Type B pancreatic cell (in vitro differentiated cells): ENCODE measurements at places on chromosomes 1 and 21.
A peak's percentile ranks its signal among the peaks of the same experiment; 100 is the strongest.

GRCh38 chr1:30287976-30288375, 435.4 kb downstream of the MATN1 start:
- peak; percentile 39 for DNase-seq

DNA sequence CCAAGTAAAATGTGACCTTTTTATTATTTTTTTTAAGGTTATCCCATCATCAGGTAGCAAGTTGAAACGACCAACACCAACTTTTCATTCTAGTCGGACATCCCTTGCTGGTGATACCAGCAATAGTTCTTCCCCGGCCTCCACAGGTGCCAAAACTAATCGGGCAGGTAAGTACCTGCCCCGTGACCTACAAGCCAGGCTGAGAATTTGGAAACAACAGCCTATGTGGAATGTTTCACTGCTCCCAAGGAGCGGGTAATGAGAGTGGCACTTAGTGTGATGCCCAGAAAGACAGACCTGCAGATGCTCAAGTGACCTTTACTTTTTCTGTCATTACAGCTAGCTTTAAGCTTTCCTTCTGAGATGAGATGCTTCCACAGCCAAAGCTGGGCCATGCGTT, 6.9 kb upstream of the BMP8A start:
- no peak for DNase-seq

DNA sequence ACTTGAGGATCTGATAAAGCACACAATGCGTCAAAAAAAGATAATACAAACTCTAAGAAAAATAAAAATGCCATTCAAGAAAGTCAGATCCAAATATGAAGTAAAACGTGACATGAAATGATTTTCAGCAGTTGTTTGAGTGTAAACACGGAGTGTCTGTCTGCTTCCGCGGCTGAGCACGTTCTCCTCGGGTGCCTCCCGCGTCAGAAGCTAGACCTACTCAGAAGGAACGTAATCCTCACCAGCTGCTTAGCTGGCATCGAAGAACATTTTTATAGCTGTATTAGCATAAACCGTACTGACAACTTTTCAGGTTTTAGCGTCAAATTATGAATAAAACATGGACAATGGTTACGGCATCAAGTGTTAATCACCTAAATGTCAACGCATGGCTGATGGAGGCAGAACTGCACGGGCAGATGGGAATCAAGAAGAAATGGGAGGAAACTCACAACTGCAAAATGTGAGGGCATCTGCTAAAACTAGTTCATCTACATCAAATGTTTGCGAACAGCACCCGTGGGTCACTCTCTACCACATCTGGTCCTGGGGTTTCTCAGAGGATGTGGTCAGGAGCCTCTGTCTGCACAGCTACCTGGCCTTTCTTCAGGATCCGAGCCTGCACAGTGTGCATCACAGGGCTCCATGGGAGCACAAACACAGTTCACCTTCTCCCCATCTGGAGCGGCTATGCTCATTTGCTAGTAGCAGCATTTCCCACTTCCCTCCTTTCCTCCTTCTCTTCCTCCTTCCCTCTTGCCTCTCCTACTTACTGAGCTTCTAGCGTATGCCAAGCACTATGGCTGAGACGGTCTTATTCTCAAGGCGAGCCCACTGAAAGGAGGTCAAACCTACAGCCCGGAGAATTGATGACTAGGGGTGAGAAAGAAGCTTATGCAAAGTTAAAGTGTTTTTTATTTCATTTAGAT, 40.0 kb downstream of the RCAN1 start:
- DNase-seq = no peak

DNA sequence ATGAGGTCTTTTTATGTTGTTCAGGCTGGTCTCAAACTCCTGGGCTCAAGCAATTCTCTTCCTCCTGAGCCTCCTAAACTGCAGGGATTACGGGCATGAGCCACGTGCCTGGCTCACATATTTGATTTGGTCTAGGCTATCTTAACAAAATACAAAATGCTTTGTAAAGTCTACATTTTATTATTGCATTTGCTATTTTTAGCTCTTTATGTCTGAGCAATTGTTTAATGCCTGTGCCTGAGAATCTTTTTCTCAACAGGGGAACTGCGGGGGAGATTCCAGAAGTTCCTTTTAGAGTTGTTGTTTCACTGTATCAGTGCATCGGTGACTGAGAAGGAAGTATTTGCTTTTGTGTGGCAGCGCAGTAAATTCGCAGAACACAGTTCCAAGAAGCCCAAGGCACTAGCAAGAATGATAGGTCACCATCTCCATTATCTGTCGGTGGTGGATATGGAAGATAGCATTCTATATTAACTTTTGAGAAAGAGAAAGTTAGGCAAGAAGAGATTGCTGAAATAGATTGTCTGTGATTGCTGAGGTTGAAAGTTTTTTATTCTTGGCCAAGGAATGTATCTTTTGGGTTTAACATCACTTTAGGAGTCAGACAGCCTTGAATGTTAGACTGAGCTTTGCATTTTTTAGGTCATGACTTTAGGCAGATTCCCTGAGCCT, 167.3 kb downstream of the PDE4B start:
- no peak for DNase-seq

DNA sequence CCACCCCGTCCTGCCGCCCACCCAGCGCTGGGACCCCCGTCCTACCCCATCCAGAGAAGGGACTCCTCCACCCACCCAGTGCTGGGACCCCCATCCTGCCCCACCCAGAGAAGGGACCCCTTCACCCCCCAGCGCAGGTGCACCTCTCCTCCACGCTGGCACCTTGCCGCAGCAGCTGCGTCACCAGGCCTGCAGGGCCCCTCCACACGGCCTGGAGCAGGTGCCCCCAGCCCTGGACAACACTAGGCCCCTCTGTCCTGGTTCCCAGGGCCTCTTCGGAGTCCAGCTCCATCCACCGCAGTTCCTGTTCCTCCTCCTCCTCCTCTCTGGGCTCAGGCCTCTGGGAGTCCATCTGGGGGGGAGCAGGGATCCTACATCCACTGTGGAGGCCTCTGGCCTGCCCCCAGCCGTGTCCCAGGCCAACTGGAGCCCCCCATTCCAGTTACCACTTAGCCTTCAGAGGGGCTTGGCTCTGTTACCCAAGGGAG, 378 bp downstream of the ANKRD65 start:
- no peak for DNase-seq

DNA sequence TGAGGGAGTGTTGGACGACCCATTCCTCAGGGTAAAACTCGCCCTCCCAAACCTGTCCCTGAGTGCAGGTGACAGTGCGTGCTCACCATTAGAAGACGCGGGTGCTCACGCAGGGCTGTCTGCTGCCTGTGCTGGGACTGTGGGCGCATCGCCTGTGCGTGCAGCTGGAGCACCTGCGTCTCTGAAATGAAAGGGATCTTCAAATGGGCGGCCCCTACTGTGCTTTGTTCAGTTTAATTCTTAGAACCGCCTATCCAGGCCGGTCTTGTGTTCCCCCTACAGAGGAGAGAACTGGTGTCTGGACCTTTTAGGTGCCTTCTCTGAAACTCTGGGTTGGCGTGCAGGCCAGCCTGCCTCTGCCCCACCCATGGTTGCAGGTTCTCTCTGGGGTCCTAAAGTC, 125.8 kb downstream of the PCBP3 start:
- no peak for DNase-seq

DNA sequence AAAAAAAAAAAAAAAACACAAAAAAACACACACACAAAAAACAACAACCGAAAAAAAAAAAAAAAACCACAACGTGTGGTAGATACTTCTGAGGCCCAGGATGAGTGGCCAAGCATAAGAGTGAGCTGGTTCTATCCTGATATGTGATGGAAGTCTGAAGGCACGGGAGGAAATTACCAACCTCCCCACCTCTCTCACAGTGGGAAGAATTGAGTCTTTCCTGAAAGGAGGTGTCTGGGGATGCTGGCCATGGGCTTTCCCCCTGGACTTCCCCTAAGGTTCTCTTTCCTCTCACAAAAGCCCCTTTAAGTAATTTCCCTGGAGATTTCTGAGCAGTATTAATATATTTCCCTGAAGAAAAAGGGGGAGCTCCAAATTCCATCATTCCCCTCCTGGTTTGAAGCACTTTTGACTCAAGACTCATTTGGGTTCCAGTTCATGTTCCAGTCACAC, 5.2 kb downstream of the TMCC2 start:
- no peak for DNase-seq

GRCh38 chr1:82597141-82597540, 796.4 kb downstream of the ADGRL2 start:
- DNase-seq = no peak

GRCh38 chr1:85325920-85326319, 49.5 kb upstream of the BCL10 start:
- no peak for DNase-seq

- DNase-seq = no peak
These were observed 43.2 kb downstream of the LRRC71 start for GRCh38 chr1:156963621-156964020.

- DNase-seq = no peak
These were observed 11.0 kb upstream of the TNFRSF8 start for GRCh38 chr1:12052008-12052573.
